ENCODE measurements at places on chromosomes 16 and 17.

DNA sequence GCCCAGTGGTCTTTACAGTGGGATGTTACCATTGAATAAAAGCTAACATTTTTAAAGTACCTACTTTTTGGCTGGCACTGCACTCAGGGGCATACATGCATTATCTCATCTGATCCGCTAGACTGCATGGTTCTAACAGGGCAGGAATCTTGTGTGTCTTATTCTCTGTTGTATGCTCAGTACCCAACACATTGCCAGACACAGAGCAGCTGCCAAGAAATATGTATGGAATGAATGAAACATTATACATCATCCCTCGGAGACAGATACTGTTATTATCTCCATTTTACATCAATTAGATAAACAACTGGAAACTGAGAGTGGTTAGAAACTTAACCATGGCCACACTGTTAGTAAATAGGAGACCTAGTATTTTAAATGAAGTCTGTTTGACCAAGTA lies 74.1 kb upstream of the CDH11 start:
- no peak for DNase-seq

GRCh38 chr17:80394629-80395216 lies 20.2 kb upstream of the ENDOV start:
- no peak for DNase-seq

GRCh38 chr17:27413315-27413714 lies 42.9 kb upstream of the KSR1 start:
- DNase-seq = no peak

DNA sequence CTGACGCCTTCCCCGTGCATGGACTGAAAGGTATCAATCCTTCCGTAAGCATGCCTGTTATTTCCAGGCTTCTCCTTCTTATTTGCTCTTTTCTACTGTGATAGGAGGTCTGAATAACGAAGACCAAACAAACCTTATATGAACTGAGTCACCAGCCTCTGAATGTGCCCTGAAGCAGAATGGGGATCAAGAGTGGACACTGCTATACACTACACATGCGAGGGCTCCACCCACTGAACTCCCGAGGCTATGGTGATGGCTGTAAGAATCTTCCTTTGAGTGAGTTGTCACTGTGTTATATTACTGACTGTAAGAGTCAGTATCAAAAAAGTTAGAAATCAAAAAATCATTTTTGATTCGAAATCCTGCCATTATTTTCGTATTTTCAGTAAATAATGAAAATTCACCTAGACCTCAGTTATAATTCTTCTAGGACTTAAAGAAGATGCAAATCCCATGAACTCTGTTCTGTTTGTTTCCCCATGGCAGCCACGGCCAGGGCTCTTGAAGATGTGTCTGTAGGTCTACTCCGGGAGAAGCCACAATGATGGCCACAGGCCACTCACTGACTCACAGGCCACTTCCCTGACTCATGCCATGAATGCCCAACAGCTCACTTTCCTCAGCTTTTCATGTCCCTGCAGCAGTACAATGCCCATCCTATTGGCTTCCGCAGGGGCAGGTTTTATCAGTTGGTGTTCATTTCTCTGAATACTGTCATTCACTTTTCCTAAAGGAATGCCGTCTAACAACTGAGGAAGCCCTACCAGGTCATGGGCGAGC lies 54.7 kb downstream of the ZZEF1 start:
- DNase-seq = no peak

DNA sequence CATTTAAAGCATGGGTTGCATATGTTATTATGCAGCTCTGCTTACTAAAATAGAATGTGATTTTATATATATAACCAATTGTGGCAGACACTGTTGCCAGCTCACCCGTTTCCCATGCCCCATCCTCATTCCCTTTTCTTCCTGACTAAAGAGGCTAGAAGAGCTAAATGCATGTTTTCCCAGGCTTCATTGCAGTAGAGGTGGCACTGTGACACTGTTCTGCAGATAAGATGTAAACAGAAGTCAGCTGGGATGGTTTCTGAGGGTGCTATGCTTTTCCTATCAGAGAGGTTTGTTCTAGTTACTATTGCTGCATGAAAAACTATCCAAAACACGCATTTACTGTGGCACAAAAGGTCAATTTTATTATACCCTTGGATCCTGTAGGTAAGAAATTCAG lies 5.7 kb upstream of the TOB1 start:
- DNase-seq = no peak

GRCh38 chr16:49351096-49351487 lies 22.5 kb upstream of the C16orf78 start:
- no peak for DNase-seq

GRCh38 chr17:73827627-73828291 lies 183.5 kb upstream of the SDK2 start:
- DNase-seq = no peak

DNA sequence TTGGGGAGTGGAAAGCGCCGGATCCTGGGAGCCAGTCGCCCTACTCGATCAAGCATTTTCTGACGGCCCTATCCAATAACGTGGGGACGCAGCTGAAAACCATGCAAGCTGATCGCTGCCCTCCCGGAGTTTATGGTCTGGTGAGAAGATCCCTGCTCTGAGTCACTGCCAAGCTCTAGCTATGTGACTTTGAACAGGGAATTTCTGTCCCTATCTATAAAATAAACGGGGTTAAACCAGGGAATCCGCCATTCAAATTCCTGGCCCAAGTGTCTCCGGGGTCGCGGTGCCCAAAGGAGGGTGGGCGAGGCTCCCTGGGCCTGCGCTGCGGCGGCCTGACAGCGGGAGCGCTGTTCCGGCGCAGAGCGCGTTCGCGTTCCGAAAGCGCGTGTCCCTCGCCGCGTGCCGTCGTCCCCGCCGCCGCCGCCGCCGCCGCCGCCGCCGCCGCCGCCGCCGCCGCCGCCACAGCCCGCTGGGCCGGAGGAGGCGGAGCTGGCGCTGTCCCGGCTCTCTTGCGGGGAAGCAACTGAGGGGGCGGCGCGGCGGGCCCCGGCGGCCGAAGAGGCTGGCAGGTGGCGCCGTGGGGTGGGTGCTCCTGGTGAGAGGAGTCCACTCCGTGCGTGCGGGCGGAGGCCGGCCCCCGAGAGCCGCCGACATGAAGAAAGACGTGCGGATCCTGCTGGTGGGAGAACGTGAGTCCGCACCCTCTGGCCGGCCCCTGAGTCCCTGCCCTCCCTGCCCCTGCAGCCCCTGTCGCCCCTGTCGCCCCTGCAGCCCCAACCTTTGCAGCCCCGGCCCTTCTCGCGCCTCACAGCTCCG lies at the start of gene RHOT1:
Gene RHOT1, plus strand, starts transcription at position 465 of the 819 bp plus-strand sequence. Its CDS starts 191 bp downstream, at position 656.
- DNase-seq = no peak

GRCh38 chr17:2936351-2936750 lies 127.1 kb downstream of the OR1D5 start:
- DNase-seq = no peak

GRCh38 chr16:70711211-70712031 lies 25.6 kb upstream of the MTSS2 start:
- no peak for DNase-seq

GRCh38 chr16:86222965-86223551 lies 287.3 kb upstream of the FOXF1 start:
- DNase-seq = no peak

DNA sequence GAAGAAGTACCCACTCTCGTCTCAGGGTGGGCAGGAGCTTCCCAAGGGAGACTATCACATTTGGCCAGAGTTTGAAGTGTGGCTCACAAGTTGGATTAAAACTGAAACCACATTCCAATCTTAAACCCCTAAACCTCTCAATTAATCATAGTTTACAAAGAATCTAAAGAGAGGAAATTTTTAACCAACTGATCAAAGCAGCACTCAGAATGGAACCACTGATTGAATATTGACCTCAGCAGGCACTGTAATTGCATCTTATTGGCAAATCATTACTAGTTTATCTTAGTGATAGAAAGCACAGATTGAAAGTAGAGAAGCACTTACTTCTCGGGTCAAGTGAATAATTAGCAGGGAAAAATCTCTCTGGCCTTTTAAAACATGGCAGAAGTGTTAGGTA lies 491.6 kb downstream of the TOX3 start:
- DNase-seq = no peak

DNA sequence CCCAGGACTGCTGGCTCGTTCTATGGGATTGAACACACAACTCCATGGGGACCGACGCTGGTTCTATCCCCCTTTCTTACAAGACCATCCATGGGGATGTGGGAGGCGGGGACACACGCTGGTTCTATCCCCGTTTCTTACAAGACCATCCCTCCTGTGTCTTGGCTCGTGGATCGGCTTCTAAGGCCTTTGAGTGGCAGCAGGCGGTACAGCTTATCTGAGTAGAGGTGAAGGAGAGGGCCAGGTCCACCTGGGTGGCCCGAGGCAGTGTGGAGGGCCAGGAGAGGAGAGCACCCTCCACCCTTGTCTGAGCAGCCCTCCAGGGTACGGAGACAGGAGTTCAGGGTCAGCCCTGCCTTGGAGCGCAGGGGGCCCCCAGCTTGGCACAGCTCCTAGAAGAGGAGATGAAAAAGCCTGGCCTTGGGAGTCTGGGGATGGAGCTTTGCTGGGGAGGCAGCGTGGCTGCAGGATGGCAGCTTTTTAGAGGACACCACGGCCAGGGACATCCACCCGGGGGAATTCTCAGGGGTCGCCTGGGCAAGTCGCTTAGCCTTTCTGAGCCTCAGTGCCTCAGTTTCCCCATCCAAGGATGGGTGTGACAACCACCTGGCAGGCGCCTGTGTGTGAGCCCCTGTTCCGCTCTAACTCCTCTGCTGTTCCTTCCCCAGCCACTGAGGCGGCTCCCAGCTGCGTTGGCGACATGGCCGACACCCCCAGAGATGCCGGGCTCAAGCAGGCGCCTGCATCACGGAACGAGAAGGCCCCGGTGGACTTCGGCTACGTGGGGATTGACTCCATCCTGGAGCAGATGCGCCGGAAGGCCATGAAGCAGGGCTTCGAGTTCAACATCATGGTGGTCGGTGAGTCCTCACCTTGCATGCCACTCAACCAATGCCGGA lies 341.0 kb downstream of the SEC14L1 start:
- DNase-seq = no peak

DNA sequence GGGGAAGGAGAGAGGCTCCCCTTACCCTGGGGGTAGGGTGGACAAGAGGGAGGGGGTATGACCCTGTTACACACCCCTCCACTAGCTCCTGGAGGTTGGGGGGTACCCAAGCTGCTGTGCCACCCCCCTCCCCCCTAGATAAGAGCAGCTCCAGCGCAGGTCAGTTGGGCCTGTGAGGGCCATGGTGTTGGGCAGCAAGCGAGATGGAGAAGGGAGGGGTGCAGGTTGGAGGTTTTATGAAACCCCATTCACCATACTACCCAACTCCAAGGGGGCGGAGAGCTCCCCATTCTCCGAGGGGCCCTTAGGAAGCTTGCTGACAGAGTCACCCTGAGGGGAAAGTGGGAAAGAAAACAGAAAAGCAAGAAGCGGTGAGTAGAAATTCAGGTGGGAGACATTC lies 1.7 kb upstream of the SOX15 start:
- no peak for DNase-seq

DNA sequence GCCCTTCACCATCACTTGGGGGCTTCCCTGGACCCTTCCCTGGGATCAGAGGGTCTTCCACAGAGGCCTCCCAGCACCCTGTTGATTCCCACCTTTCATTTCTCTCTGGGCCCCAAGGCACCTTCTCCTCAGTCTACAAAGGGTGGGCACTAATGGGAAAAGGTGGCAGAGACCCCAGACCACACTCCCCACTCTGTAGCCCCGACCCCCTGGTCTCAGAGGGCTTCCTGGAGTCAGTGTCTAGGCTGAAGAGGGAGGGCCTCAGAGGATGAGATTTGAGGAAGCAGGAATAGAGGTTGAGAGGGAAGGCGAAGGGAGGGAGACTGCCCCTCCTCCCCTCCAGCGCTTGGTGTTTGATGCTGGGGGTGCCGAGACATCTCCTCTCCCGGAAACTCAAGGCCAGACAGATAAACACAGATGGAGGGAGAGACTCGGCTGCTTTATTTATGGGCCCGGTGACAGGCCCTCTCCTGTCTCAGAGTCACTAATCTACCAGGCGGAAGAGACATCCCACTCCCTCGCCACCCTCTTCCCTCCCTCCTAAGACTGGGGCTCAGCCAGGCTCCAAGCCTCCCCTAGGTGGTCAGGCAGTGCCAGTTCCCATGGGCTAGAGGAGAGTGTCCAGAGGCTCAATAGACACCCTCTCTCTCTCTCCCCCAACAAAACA lies 18.5 kb upstream of the SP2 start:
- DNase-seq = no peak

- DNase-seq = no peak
Observed at GRCh38 chr16:84166796-84167695, 19.8 kb downstream of the TAF1C start.

GRCh38 chr16:19737306-19738038 lies 19.4 kb downstream of the IQCK start:
- no peak for DNase-seq

DNA sequence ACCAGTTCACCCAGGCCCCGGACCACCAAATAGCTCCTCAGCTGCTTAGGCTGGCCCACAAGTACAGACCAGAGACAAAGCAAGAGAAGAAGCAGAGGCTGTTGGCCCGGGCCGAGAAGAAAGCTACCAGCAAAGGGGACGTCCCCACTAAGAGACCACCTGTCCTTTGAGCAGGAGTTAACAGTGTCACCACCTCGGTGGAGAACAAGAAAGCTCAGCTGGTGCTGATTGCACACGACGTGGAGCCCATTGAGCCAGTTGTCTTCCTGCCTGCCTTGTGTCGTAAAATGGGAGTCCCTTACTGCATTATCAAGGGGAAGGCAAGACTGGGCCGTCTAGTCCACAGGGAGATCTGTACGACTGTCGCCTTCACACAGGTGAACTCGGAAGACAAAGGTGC lies 15.4 kb downstream of the FOXF1 start:
- no peak for DNase-seq

DNA sequence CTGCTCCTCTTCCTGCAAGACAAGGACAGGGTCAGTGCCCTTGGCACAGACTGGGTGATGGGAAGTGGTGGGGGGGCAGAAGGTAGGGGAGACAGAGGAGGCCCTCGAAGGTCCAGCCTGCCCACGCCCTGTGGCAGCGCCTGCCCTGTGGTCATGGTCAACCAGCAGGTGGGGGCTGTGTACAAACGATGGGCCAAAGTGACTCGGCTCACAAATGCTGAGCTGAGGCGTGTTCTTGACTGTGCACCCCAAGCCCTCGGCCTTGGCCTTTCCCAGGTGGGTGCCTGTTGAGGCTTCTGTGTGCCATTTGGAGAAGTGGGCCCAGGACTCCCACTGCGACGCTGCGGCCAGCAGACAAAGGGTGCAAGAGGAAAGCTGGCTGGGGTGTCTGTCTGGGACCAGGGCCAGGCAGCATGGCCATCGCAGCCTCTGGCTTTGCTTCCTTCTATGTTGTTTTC lies 22.6 kb downstream of the MXRA7 start:
- DNase-seq = no peak

GRCh38 chr17:35726127-35726952 lies 5.1 kb upstream of the RASL10B start:
- peak; percentile 43 for DNase-seq

DNA sequence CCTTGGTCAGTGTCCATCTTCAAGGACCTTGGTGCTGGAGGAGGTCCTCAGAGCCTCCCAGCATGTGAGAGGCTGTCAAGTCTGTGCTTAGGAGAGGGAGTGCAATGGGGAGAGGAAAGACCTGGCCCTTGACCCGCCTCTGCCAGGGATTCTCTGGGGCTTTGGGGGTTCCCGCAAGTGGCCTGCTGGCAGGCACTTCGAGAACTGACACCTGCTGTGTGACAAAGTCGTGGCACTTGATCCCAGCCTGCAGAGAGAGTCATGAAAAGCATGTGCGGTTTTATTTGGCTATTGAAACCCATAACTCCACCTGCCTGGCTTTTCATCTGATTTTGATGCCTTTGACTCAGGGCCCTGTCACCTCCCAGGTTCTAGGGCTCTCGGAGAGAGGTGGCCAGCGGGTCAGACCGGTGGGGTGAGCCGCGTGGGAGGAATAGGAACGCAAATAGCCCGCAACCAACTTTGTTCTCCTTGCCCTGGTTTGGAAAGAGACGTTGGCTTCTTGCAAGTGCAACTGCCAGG lies 42.8 kb upstream of the GSE1 start:
- no peak for DNase-seq

- peak; percentile 28 for DNase-seq
Observed at GRCh38 chr17:15490634-15491261, 23.3 kb upstream of the CDRT4 start.
